ENCODE measurements at places on chromosomes 1 and 21. TPM values are rescaled to one million over a fixed set of nuclear protein-coding genes. Genes with fewer than 3 reads are reported as not detected.

Gene RIT1
- 40.2 TPM for total RNA-seq

Gene LCE1F
- total RNA-seq: not detected

Gene C1orf115
- 4.2 TPM for total RNA-seq

Gene DNAI4
- 7.2 TPM for total RNA-seq

Gene CCDC30
- 0.55 TPM for total RNA-seq

Gene TGFB2
- total RNA-seq: 4.5 TPM

Gene HAPLN2
- total RNA-seq: not detected

Gene NIBAN1
- 83.9 TPM for total RNA-seq

Gene ZSCAN20
- 14.2 TPM for total RNA-seq

Gene SPOCD1
- 71.4 TPM for total RNA-seq

Gene AKNAD1
- not detected for total RNA-seq

Gene DNAJC6
- 0.44 TPM for total RNA-seq

Gene SPATA6
- 3.4 TPM for total RNA-seq

Gene KCNA2
- total RNA-seq: not detected

Gene TNFRSF25
- 4.5 TPM for total RNA-seq

Gene LY9
- not detected for total RNA-seq

Gene HPCA
- total RNA-seq: not detected

Gene LHX8
- total RNA-seq: not detected

Gene NPHS2
- not detected for total RNA-seq

Gene ZNF593OS
- total RNA-seq: not detected

Gene PLA2G4A
- total RNA-seq: 26.8 TPM

Gene RGS21
- total RNA-seq: not detected

Gene AADACL3
- total RNA-seq: not detected

Gene VANGL2
- total RNA-seq: under 0.01 TPM

Gene SH2D1B
- total RNA-seq: not detected

Gene MINDY1
- total RNA-seq: 6.0 TPM

Gene CRNN
- not detected for total RNA-seq

Gene ERICH3
- total RNA-seq: not detected

Gene KRTAP7-1
- not detected for total RNA-seq

Gene DYNLT5
- total RNA-seq: 2.7 TPM

Gene AKR7A3
- total RNA-seq: 0.62 TPM

Gene KRTAP12-2
- not detected for total RNA-seq

Gene CR1L
- total RNA-seq: not detected
